ENCODE measurements at places on chromosomes 5 and 9.

DNA sequence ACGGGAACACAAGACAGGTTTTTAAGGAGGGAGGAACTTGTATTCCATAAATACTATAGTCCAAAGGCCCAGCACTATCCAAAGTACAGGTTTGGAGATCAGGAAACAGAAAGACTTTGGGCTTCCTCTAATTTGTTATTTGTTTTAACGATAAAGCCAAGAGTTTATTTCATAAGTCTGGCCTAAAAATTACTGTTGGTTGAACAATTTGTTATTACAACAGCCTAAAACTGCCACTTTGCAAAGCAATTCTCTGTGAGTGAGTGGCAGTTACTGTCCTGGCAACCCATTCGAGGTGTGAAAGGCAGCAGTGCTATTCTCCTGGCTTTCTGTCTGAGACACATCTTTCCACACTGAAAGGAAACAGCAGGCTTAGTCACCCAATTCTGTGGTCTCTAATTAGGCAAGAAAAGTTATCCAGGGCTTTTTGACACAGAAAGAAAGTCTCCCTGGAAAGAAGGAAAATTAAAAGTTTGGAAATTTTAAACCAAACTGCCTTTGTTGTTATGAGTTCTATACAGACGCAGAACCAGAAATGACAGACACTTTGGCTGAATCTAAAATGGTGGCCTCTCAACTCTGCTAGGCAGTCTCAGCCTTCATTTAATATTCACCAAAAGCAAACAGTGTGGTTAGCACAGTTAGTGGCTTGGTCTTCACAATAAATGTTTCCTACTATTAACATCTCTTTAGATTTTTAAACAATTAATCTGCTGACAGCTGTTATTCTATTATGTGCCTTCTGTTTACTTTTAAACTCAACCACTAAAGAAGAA, 33.9 kb downstream of the PSMB7 start:
- no peak for DNase-seq

GRCh38 chr5:149549461-149550267, 1.6 kb downstream of the CSNK1A1 start:
- DNase-seq = no peak

- no peak for DNase-seq
Observed at GRCh38 chr5:157342822-157343402, 77.0 kb downstream of the CYFIP2 start.

DNA sequence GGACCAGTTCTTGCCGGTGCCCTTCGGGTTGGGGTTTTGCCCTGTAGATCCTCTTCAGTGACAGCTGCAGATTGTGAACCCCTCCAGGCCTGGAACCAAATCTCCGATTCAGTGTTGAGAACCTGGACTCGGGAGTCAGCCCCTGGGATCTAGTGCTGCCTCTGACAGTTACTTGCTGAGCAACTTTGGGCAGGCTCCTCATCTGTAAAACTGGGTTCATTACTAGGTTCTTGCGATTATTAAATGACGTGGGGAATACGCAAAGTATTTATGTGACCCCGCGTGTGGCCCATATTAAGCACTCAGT, 600 bp downstream of the ERCC6L2 start:
- DNase-seq = no peak

GRCh38 chr9:129283705-129284606, 105.9 kb upstream of the IER5L start:
- no peak for DNase-seq

- no peak for DNase-seq
Observed at GRCh38 chr5:174581479-174581878, 142.9 kb upstream of the MSX2 start.

DNA sequence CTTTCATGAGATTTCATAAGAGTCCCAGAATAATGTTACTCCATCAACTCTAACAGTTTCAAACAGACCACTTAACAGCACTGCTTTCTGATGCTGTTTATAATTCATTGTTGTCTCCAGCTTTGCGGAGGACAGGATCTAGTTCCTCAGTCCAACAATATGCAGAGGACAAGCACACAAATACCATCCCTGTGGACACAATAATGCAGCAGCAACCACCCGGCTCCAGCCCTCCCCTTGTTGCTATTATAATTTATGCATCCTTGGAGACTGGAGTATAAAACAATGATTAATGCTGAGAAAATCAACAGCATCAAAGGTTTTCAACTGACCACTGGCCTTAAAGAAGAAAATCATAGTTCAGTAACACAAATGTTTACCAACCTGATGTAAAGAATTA, 108.3 kb downstream of the DENND1A start:
- DNase-seq = no peak

- DNase-seq = no peak
Observed at GRCh38 chr5:109045710-109046109, 298.0 kb downstream of the FER start.

DNA sequence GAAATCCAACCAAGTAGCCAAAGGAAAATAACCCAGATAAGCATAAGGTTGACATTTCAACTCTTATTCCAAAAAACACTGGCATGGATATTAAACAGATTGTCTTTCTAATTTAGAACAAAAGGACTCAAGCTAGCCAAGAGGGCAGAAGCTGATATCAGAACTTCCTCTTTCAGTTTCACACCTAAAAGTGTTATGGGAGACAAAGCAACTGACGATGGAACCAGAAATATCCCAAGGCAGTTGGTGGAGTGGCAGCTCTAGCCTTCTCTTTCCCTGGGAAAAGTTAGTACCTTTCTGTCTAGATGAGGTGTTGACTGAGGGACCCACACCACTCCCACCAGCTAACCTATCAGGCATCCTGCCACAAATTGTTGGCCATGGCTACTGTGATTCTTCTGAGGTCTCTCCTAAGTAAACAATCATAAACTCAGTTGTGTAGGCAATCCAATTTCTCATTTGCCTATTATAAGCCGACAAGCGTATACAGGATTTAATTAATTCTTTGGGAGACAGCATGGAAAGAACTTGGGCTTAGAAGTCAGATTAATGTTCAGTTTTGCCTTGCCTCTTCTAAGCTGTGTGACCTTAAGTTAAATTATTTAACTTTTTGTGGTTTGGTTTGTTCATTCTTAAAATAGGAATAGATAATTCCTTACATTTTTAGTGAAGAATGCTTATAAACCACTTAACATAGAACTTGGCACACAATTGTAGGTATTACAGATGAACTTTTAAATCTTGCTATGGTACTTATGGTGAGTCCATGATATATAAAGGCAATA, 110.9 kb upstream of the ADAMTSL1 start:
- DNase-seq = no peak

DNA sequence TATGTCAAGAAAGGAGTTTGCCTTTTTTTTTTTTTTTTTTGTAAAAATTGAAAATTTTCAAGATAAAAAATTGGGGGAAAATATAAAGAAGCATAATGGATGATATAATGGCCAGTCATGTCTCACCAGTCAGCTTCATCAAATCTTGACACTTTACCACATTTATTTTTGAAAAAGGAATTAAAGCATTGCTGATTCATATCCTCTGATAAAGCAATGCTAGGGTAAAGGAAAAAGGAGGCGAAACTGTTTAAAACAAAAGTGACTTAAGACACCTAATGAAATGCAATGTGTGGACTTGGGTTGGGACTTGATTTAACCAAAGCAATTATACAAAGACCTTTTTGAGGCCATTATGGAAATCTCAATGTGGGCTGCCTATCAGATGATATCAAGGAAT, 208.5 kb downstream of the ARHGAP26 start:
- DNase-seq = no peak

- DNase-seq = no peak
Observed at GRCh38 chr9:84413301-84413700, 72.7 kb upstream of the SLC28A3 start.
